ENCODE measurements at places on chromosomes 7 and 10. TPM values are rescaled to one million over a fixed set of nuclear protein-coding genes. Genes with fewer than 3 reads are reported as not detected.

GRCh38 chr10:23469596-23470237 is 30.8 kb downstream of the OTUD1 start:
- DNase-seq, result no peak

The SH2B2 gene
- 0.44 TPM for total RNA-seq

The ACSL5 gene
- 56.2 TPM for total RNA-seq

- no peak for DNase-seq
These were observed 156.0 kb downstream of the ZNF33B start for GRCh38 chr10:42482411-42482810.

The GIMAP2 gene
- total RNA-seq, result 42.3 TPM

The PRR15 gene
- total RNA-seq, result not detected

GRCh38 chr10:1732564-1732996 is 4.7 kb downstream of the ADARB2 start:
- no peak for DNase-seq
